WERI-Rb-1 (cell line): ENCODE measurements at places on chromosomes 5 and 9.
A peak's percentile ranks its signal among the peaks of the same experiment; 100 is the strongest.

- DNase-seq: no peak
Observed at GRCh38 chr5:141929398-141930058, 5.9 kb downstream of the DELE1 start.

GRCh38 chr5:33179301-33179700 is 261.5 kb upstream of the TARS1 start:
- DNase-seq: no peak

GRCh38 chr5:178941361-178941760 is 363 bp downstream of the ZNF454 start:
- no peak for DNase-seq

- DNase-seq: peak; percentile 23
Observed at GRCh38 chr5:66742083-66742895, 146.1 kb downstream of the MAST4 start.

GRCh38 chr9:649128-650074 is 192.1 kb upstream of the DMRT1 start:
- no peak for DNase-seq
